AG10803 (cell line): ENCODE measurements at places on chromosomes 4 and X.
A peak's percentile ranks its signal among the peaks of the same experiment; 100 is the strongest.

DNA sequence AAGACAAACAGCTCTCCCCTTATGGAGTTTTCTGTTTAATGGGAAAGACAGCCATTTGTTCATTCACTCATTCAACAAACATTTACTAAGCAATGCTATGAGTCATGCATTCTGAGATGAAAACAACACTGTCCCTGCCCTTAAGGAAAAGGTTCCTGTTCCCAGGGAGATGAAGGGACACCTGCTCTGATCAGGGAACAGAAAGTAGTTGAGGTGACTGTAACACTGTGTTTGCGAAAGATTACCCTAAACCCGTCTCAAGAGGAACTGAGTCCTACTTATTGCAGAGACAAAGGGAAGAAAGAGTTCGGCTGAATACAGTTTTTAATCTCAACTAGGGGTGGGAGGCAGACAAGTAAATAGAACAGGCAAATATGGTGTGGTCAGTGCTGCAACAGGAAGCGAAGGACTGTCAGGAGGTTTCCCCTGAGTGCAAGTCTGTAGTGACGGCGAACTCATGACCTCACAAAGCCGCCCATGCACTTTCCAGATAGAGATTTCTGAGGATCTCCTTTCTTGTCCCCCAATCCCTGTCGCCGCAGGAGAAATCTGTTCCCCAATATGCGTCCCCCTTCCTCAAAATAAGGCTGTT, 712 bp downstream of the STX18 start:
- peak; percentile 65 for DNase-seq

DNA sequence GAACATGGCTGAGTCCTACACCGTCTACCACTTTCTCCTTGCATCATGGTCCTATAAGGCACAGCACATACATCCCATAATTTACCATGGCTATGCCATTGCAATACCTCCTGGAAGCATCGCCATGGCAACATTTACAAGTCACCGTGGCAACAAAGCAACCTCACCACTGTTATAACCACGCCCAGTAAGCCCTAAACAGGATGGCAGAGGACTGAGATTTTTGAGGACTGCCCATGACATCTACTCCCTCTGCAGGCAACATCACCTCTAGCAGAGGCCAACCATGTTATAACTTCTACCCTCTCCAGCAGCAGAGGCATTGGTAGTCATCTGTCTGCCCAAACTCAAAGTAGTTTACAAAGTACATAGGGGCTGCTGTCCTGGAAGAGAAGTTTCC, 29.7 kb downstream of the BCOR start:
- peak; percentile 20 for DNase-seq

DNA sequence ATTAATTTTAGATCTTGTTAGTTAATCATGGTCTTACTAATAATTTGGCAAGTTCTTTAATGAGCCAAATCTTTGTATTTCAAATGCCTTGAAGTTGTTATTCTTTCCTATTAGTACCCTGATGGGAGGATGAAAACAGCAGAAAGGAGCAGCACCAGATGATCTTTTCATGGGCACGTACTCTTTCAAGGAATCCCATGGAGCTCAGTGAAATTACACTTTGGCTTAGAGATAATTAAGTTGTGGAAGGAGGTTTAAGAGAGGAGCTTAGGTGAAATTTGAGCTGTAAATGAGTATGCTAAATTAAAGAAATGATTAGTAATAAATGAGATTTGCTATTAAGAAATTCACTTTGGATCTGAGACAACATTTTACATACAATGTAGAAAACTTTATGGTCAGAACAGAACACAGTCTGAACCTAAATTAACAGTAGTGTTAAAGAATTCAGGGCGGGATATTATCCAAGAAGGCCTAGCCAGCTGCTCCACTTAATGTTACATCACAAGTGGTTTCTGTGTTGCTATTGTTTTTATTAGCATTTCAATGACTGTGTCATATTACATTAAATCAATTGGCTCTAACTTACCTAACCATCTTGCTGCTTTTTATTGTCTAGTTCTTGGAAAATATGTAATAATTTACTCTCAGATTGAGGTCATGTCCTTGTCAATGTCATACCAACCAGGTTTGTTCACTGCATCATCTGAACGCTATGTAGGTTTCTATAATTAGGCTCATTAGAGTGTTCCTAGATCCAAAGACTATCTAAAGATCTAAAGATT, 3.9 kb downstream of the MTHFD2L start:
- peak; percentile 54 for DNase-seq

DNA sequence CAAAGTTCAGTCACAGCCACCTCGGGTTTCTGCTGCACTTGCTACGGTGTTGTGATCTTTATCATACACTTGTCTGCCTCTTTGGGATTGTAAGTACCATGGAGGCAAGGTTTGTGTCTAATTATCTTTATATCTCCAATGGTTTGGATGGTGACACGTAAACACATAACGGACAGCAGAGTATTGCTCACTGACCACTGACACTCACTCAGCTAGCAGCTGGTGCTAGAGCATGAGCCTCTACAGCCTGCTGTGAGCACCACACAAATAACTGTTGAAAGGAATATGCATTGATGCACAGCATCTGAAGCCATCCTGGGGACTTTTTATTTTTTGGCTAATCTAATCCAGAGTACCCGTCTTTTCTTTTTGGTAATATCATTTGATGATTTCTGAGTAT, 156.0 kb downstream of the DCLK2 start:
- DNase-seq = peak; percentile 28

DNA sequence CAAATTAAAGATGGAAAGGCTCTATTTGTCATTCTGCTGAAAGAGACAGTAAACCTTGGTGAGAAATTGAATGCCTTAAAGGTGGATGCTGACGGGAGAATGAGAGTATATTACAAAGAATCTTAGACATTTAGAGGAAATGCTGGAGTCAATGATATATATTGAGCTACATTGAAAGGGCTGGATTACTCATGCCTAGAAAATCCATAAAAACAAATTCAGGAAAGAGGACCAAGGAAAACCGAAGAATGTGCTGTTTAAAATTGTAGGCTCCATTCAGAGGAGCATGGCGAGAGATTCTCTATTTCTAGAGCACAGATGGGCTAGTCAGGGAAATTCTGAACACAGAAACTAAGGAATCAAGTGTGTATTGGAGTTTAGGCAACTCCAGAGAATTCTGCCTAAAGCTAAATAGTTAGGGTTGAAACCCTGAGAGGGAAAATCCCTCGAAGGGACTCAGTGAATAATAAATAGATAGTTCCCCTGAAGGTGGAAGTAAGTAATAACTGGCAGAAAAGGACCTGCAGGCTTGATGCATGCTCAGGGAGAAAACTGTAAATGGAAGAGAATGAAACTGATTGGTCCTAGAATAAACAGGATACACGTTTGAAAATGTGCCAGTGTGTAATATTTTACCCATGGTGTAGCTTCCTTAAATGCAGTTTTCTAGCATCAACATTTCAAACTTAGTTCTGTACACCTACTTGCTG, 1532.4 kb upstream of the TENM3 start:
- no peak for DNase-seq

- no peak for DNase-seq
Measured at GRCh38 chr4:74367656-74368290, 2.8 kb downstream of the EREG start.

GRCh38 chr4:158316264-158316663, 106.0 kb downstream of the TMEM144 start:
- peak; percentile 20 for DNase-seq

DNA sequence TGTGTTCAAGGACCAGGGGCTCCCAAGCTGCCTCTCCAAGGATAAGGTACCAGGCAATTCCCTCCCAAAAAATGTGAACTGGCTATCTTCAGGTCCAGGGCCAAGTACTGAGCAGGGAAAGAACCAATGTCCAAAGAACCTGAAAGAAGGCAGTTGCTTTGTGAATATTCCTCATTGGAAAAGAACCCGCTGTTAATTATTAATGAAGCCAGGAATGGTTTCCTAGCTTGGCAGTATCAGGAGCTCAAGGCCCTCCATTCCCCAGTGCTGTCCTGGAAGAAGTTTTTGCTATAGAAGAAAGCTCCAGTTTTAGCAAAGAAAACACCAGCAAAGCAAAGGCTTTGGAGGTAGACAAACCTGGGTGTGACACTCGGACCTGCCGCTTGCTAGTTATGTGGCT, 130.0 kb upstream of the MBNL3 start:
- DNase-seq = no peak

DNA sequence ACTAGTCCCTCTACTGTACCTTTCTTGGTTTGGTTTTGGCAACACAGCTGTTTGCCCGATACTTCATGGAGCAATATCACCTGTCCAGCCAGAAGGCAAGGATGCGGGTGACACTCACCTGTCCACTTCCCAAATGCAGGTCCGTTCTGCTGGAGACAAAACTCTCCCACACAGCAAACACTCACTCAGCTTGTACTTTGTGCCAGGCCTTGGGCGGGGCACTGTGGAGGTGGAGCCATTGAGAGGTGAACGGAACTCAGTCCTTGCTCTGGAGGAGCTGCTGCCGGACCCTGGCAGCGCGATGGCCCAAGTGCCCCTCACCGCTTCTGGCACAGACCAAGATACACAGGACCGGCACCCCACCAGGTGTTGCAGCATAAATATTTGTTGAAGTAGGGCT, 15.3 kb upstream of the HMGB3 start:
- no peak for DNase-seq

GRCh38 chr4:152806501-152807125, 26.9 kb downstream of the ARFIP1 start:
- DNase-seq = no peak

DNA sequence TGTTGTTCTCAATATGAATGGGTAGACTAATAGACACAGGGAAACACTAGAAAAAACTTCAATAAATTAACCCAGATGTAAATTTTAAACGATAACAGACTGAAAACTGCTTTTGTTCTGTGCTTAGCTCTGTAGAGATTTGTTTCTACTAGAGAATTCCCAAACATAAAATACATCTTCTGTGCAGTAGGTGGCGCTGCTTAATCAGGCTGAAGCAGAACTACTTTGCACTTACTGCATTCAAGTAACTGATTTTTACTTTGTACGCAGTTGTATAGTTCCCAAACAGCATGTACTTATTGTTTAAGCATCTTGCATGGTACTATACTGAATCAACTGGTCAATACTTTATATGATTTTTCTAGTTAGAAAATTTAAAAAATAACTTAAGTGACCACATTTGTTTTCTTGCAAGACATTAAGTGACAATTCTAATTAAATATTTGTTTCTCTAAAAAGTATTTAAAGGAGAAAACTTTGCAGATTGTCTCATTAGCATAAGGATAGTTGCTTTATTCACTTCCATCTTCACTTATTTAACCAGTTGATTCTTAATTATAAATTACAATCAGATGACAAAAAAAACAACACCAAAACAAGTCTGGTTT, 490.6 kb downstream of the IL15 start:
- DNase-seq = peak; percentile 79

DNA sequence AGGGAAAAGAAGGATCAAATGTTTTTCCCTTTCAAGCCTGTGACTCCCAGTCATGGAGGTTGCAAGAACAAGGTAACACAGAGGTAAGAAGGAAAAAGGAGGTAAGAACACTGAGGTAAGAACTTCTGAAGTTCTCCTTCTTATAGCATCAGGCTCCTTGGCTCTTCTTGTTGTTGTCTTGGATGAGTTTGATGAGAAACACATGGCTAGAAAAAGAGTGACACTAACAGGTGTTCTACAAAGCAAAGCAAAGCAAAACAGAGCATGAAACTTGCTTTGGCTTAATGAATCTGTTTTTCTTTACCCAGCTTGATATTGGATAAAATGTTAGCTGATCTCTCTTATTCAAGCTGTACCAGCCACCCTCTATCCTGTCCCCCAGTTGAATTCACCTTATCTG, 231.2 kb upstream of the F9 start:
- no peak for DNase-seq

- no peak for DNase-seq
Measured at GRCh38 chrX:104728456-104728855, 162.5 kb downstream of the IL1RAPL2 start.

GRCh38 chr4:126106658-126107057, 791.9 kb downstream of the FAT4 start:
- peak; percentile 3 for DNase-seq

- no peak for DNase-seq
Measured at GRCh38 chrX:125673758-125674157, 354.1 kb downstream of the TEX13C start.

DNA sequence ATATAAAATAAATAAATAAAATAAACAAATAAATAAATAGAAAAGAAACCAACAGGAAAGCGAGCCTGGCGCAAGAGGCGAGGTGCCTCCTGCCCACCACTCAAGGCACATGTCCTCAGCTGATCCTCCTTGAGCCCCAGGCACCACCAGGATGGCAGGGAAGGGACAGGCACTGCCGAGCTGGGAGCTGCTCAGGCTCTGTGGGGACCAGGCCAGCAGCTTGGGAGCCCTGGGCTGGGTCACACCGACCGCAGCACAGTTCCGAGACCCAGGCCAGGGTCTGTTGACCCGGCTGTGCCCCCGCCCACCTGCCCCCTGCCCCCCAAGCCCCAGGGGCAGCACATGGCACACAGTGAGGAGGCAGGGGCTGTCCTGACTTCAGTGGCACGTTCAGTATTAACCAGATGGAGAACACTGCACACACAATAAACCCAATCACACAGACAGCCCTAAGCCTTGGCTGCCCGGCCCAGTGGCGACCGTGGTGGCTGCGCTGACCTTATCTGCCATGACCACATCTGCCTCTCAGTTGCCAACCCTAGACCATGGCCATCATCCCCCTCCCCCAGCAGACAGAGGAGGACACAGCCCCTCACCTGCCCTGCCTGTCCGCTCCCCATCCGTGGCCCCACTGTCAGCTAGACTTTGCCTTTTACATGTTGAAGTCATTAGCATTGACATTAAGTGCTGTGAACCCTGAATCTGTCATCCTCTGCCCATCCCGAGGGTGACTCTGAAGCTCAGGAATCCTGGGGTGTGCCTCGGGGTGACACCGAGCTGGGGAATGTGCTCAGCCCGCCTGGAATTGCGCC, 2.9 kb upstream of the TREX2 start:
- no peak for DNase-seq

DNA sequence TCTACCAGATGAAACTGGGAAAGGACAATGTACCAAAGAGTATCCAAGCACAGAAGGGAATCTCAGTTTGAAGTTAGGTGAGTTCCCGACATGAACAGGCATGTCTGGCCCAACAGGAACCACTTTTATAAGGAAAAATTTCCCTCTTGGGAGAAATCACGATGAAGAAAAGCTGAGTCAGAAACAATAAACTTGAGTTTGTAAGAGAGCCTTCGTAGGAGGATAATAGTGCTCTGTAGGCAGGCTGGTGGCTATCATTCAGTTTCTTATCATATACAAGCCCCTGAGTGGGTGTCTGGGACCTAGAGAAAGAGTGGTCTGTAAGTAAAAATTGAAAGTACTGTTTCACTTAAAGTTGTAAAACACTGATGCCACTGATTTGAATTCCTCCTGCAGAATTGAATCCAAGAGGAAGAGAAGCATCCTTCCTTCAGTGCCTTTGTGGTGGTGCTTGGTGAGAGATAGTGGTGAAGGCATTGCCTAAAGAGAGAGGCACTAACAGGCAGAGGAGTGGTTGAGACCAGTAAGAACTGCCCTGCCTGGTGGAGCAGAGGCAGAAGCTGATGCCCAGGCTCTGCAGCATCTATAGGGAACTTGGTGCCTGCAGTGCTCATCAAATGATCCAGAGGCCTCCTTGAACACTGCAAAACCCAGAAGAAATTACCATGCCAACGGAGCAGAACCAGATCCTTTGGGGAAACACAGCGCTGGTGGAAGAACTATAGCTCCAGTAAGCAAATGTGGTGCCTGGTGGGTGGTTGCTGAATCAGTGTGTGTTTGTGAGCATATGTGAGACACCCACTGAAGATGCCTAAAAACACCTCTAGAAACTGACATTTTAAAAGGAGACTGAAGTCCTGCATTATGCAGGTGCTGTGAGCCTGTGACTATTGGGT, 31.7 kb upstream of the METAP1 start:
- DNase-seq = no peak

GRCh38 chrX:57933321-57933720, 23.1 kb upstream of the ZXDA start:
- DNase-seq = no peak

GRCh38 chr4:150694438-150694837, 112.5 kb downstream of the MAB21L2 start:
- DNase-seq = no peak
